ENCODE measurements at places on chromosomes 1 and 21.

GRCh38 chr1:152566681-152567080 lies at the start of gene LCE3E:
Gene LCE3E (minus strand): TSS chr1:152566780. CDS start chr1:152566208, 572 bp downstream.
- no peak for DNase-seq

- DNase-seq = no peak
These were observed 90.7 kb upstream of the TTC39A start for GRCh38 chr1:51420867-51421627.

- DNase-seq = no peak
These were observed 16.5 kb upstream of the ROR1 start for GRCh38 chr1:63757334-63757733.

GRCh38 chr1:148308832-148309458 lies 156.9 kb upstream of the NBPF11 start:
- no peak for DNase-seq

GRCh38 chr1:197924516-197925123 lies 7.4 kb downstream of the LHX9 start:
- DNase-seq = no peak

GRCh38 chr1:170483051-170483450 lies 48.9 kb upstream of the GORAB start:
- no peak for DNase-seq

DNA sequence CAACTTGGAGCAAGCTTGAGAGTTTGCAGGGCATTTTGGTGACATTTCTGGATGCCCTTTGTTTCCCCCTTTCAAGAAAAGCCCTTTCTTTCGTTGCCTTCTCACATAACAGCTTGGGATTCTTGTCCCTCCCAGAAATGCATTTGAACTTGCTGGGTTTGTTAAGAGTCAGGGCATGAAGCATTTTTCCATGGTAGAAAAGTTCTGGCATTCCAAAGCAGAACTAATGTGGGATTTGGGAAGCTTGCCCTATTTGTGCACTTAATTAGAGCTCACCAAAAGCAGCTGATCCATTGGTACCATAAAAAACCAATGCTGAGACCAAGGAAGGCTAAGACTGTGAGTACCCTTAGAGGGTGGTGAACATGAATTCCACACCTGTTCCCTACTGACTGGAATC lies 99.8 kb upstream of the HOOK1 start:
- DNase-seq = no peak

DNA sequence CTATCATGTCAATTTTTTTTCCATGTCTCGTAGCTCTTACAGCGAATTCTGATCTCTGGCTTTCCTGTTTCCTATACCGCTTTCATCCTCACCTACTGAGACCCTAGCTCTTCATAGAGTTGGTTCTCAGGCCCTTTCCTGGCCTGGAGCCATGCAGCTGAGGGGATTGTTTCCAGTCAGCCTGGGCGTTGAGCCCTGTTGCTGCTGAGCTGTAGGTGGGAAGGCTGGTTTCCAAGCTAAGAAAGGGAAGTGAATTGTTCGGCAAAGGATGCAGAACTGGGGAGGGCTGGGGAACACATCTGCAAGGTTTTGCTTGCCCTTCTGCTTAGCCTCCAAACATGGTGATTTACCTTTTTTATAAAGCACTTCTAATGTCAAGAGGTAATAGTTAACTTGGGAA lies 41.5 kb downstream of the SPATA46 start:
- no peak for DNase-seq

DNA sequence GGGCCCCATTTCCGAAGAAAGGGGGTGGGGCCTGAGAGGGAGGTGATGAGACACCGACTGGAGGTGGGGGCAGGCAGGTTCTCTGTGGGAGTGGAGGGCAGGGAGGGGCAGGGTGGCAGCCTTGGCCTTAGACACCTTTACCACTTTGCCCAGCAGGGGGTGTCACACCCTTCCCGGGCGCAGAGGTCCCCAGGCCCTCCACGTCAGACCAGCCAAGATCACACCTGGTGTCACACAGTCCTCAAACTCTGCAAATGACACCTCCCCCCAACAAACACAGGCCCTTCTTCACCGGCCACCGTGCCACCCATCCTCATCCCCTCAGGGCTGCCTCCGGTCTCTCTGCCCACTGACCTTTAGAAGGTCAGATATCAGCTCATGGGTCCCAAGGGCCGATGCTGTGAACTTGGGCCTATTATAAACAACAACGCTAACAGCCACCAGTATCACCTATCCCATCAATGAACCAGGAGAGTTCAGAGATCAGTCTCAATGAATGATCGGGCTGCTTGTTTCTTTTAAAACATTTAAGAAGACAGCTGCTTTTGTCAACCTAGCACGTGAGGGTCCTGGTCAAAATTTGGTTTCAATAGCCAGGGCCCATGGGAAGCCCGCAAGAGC lies 103.9 kb downstream of the CASZ1 start:
- peak; percentile 52 for DNase-seq

- peak; percentile 17 for DNase-seq
These were observed 7.6 kb upstream of the ZNF326 start for GRCh38 chr1:89987159-89987819.

DNA sequence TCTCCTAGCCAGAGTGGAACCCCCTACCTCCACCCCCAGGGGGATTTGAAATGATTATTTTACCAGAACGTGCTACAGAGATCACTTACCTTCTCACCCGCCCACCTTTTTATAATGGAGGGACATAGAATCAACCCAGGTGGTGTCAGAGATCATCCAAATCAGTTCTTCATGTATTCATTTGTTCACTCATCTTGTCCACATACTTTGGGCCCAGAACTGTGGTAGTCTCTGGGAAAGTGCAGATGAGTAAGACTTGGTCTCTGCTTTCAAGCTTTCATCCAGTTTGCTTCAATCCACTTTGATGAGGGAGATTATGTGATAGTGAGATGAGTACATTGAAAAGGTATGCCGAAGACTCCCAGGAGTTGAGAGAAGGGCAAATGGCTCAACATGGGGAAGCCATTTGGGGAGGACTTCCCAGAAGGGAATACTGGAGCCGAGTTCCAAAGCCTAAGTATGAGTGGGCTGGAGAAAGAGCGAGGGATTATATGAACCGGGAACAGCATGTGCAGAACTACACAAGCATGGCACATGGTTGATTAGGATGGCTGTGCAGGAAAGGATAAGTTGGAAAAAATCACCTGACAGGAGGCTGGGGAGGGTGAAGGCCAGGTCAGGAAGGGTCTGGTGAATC lies 1.9 kb downstream of the FGGY start:
- no peak for DNase-seq

All from effector CD8-positive, alpha-beta T cell (primary cell).